ENCODE measurements at places on chromosomes 4 and X.

DNA sequence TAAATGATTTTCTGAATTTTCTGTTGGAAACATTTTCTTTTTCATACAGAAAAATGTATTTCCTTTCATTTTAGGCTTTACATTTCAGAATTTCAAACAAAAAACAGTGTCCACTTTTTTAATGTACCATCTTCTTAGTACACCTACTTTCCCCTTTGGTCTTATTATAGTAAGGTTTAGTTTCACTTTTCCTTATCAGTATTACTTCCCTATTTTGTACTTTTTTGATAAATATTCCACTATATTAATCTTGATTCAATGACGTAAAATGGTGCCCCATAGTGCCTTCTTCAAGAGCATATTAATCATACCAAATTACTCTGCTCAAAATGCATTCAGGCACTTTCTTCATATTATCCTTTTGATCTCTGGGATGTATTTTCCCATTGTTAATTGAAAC lies 52.5 kb downstream of the BANK1 start:
- no peak for DNase-seq

GRCh38 chr4:11636551-11636950 lies 207.9 kb upstream of the HS3ST1 start:
- DNase-seq: no peak

GRCh38 chrX:3963980-3964379 lies 250.5 kb upstream of the PRKX start:
- DNase-seq: no peak

- DNase-seq: no peak
Observed at GRCh38 chr4:150230561-150230960, 152.3 kb downstream of the DCLK2 start.

GRCh38 chrX:13369256-13370030 lies 49.6 kb upstream of the ATXN3L start:
- DNase-seq: no peak

GRCh38 chrX:24203072-24203808 lies 53.7 kb downstream of the ZFX start:
- no peak for DNase-seq

- DNase-seq: no peak
Observed at GRCh38 chrX:45774961-45775360, 574.3 kb upstream of the DIPK2B start.

DNA sequence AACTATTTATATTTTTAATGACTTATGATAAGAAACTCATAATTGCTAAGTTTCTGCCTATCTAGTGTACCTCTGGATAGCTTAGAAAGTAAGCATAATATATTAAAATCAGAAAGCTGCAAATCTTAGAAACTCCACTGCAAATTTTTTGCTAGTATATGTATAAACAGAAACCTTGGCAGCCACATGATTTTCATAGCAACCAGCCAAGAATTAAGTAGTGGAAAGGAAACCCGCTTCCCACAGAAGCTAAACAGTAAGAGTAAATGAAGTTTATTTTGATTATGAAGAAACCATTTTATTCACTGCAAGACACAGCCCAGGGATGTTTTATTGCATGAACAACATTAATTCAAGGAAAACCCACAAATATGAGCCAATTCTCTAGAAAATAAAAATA lies 872.5 kb upstream of the ADGRL3 start:
- DNase-seq: no peak

DNA sequence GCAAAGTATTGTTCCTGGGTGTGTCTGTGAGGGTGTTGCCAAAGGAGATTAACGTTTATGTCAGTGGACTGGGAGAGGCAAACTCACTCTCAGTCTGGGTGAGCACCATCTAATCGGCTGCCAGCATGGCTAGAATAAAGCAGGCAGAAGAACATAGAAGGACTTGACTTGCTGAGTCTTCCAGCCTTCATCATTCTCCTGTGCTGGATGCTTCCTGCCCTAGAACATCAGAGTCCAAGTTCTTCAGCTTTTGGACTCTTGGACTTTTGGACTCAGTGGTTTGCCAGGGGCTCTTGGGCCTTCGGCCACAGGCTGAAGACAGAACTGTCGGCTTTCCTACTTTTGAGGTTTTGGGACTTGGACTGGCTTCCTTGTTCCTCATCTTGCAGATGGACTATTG lies 15.3 kb upstream of the ENPP6 start:
- DNase-seq: no peak

GRCh38 chr4:163666332-163666873 lies 171.9 kb downstream of the TMA16 start:
- DNase-seq: no peak

DNA sequence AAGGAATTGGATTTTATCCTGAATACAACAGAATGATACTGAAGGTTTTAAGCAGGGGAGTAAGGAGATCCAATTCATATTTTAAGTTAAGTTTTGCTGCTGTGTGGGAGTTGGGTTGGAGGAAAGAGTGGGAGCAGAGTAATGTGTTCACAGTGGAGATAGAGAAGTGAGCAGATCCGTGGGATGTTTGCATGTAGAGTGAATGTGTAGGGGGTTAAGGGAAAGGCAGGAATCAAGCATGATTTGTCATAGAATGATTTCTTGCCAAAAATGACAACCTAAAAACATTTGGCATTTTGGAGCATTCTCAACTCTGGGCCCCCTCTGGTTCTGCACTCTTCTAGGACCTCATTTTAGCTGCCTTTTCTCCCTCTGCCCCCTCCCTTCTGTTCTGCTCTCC lies 76.6 kb downstream of the ARHGAP10 start:
- DNase-seq: no peak

- no peak for DNase-seq
Observed at GRCh38 chrX:56000174-56000573, 232.0 kb upstream of the KLF8 start.

- DNase-seq: no peak
Observed at GRCh38 chr4:48669086-48669485, 111.0 kb downstream of the FRYL start.
